Osteocyte (in vitro differentiated cells): ENCODE measurements at places on chromosomes 7 and 10. TPM values are rescaled to one million over a fixed set of nuclear protein-coding genes. Genes with fewer than 3 reads are reported as not detected.

GRCh38 chr7:70568674-70569334 is 563.1 kb upstream of the GALNT17 start:
- DNase-seq, result no peak

- DNase-seq, result no peak
Observed at GRCh38 chr7:37284805-37285231, 163.8 kb downstream of the ELMO1 start.

DNA sequence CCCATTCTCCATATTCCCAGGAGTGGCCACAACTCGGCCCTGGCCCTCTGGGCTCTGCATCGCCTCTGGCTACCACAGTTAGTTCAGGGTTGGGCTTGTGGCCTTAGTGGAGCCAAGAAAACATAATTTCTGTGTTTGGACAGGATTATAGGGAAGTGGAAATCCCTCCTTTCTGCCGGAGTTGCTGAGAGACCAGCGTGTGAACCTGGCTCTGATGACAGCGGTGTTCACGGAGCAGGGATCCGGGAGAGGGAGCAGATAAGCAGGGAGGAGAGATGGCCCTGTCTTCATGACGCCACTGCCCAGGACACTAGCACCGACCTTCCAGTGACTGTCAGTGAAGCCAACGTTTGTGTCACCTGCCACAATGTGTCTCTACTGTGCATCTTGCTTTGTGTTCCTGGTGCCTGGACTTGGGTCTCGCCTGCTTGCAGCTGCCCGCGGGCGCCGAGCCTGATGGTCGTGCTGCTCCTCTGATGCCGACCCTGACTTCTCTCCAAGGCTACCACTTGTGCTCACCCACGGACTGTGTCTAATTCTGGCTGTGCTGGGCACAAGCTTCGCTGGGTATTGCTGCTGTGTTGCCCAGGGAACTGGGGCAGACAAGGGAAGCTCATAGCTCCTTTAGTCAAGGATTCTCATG is 67.0 kb upstream of the VIPR2 start:
- DNase-seq, result peak; percentile 78

GRCh38 chr10:121088524-121088923 is 237.4 kb downstream of the WDR11 start:
- DNase-seq, result no peak

DNA sequence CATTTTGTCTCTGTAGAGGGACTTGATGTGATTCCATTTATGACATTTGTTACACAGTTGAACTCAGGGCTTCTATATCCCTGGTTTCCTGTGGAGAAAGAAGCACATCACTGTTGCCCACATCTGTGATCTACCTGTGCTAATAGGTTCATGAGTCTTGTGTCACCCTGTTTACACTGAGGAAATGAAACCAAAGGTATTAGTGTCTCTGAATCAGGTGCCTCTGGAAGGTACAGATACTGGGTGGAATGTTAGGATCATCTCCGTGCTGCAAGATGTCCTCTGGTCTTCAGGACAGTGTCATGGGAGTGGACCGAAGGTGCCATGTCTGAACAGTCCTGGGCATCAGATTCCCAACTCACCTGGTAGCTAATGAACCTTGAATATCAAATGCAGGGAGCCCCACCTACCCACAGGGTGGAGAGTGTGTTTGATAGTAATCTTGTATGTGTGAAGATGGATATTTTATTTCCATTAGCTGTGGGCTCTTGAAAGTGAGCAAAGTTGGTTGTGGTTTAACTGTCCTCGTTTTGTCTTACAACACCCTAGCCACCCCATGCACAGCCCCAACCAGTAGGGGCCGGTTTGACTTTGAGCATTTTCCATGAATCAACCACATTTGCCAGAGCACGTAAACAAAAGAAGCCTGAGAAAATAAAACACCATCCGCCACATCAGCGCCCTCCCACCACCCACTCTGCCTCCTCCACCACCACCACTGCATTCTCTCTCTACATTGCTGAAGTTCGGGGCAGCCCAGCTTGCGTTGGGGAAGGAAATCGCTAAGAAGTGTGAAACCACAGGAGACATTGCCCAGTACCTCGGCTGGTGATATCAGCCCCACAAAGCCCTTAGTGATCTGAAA is 40.7 kb downstream of the TARP start:
- DNase-seq, result no peak

Gene ARHGAP22
- 0.64 and 1.1 TPM in 2 replicates for total RNA-seq

Gene MYO1G
- 0.05 TPM in 1 of 2 replicates, not detected in the other for total RNA-seq

Gene FAM20C
- total RNA-seq, result 132 and 143 TPM in 2 replicates
